ENCODE measurements at places on chromosomes 6 and 20. TPM values are rescaled to one million over a fixed set of nuclear protein-coding genes. Genes with fewer than 3 reads are reported as not detected.

The UBE2C gene
- total RNA-seq, result not detected

The CFAP206 gene
- 1.4 TPM for total RNA-seq

The HRH3 gene
- 0.21 TPM for total RNA-seq

The BMP5 gene
- total RNA-seq, result not detected

The PDYN gene
- total RNA-seq, result not detected

The OR12D3 gene
- total RNA-seq, result not detected

GRCh38 chr6:11233673-11234573 lies 1.5 kb upstream of the NEDD9 start:
- DNase-seq, result no peak

DNA sequence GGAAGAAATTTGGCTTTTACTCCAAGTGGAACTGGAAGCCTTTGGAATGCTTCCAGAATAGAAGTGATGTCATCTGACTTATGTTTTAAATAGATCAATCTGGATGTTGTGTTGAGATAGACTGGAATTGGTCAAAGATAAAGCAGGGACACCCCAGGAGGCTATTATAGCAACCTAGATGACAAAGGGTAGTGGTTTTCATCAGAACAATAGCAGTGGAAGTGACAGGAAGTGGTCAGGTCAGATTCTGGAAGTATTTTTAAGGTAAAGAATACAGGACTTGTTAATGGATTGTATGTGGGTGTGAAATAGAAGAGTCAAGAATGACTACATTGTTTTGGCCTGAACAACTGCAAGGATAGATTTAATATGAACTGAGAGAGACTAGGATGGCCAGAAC lies 191.4 kb downstream of the ADGRB3 start:
- DNase-seq, result no peak

GRCh38 chr20:49319208-49319809 lies 41.5 kb upstream of the ZNFX1 start:
- no peak for DNase-seq

DNA sequence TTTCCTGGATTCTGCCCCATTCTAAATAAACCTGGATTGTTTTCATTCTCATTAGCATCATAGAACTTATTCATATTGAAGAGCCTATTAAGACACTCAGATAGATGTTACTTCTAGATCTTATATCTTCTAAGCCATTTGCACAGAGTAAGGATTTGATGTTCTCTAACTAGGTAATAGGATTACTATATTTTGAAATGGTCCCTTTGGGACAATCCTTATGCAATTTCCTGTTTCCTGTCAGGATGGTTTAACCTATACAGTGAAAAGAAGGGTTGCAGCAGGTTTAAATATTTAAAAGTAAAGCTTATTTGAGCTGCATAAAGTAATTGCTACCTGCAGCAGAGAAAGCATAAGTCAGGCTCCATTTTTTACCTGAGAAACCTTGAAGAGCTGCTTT lies 860.1 kb downstream of the TFAP2A start:
- DNase-seq, result no peak

DNA sequence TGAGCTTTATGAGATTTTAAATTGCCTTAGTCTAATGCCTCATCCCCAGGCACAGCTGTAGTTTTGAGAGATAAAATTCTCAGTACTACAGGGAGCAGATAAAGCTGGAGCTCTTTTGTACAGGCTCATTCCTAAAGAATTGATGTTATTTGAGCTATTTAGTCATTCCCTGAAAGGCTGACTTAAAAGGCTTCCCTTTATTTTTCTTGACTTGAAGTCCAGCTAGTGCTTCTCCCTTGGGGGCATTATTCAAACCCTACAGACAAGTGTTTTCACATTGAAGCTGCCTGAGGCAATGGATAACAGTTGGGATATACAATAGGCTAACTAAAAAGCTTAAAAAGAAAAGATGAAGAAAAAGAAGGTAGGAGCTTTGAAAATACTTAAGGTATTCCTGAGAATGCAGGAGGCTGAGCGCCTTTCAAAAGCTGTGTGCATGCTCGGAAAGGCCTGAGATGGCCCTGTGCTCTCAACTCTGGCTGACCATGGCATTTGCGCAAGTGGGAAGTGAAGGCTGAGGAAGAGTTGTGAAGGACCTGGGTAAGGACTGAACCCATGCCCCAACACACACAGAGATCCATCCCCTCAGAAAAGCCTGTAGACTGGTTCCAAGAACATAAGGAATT lies 315.1 kb downstream of the SMOC2 start:
- no peak for DNase-seq

- no peak for DNase-seq
Observed at GRCh38 chr20:57215826-57216471, 50.5 kb downstream of the BMP7 start.

GRCh38 chr6:109182578-109182977 lies 87.3 kb downstream of the CEP57L1 start:
- no peak for DNase-seq

GRCh38 chr6:166989427-166990032 lies 9.7 kb upstream of the CEP43 start:
- no peak for DNase-seq

DNA sequence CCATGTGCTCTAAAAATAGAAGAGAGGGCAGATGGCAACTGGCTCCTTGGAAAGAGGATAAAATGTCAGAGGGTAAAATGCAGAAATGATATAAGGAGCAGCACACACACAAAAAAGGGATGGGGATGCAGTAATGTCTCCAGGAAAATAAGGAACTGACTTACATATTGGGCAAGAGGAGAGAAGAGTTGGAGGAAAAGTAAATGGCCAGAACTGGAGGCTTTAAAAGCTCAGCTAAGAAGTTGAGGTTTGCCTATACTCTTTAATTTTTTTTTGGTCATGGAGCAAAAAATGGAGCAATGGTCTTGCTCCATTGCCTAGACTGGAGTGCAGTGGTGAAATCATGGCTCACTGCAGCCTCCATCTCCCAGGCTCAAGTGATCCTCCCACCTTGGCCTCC lies 93.7 kb downstream of the SULF2 start:
- DNase-seq, result no peak

DNA sequence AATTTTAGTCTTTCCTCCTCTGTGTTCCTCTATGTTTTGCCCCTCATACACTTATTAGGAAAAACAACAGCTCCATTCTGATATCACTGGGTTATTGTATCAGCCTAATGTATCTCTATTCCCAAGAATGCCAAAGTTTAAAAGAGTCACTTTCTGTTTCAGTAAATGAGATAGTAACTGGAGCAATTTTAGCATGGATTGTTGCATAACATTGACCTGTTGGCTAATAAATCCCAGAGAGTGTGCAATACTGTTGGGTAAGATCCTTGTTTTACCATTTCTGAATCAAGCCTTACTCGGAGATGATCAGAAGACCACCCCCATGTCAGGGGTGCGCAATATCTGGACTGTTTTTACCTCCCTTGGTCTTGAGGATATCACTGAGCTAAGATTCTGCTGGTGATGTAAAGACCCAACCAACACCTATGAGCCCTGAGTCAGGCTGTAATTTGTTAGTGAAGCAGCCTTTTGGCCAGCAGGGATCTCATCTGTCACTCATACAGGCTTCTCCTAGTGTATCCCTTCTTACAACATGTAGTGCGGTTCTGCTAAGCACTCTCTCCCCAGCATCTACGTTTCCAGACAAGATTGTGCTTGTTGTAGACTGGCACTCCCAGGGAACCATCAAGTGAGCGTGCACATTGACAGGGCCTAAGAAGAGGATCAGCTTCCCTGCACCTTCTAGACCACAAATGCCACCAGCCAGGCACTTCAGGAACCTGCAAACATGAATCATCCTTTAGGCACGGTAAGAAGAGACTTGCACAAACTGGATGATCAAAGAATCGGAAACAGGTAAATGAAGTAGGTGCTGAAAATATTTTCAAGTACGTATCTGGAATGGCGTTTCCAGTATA lies 11.5 kb upstream of the IPCEF1 start:
- DNase-seq, result no peak

- no peak for DNase-seq
Observed at GRCh38 chr6:7933794-7934193, 23.2 kb upstream of the TXNDC5 start.

DNA sequence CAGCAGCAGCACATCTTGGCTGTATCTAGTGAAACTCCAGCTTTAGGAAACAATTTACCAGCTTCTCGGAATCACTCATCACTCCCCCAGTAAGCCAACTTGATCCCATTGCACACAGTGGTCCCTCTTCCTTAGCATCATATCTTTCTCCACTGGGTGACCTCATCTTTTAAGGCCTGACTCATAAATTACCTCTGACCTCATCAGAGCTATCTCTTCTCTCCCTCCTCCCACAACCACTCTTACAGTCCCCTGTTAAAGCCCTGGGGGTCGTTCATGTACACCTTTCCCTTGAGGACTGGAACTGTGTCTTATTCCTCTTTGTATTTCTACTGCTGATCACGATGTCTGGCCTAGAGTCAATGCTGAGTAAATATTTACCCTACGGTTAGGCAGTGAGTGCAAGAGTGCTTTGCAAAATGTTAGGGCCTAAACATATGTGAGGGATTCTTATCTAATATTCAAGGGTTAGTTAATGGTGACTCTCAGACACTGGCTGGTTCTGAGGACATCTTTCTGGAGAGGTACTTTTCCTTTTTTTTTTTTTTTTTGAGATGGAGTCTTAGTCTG lies 187.2 kb downstream of the LRFN2 start:
- DNase-seq, result no peak

GRCh38 chr6:157891544-157892362 lies 68.7 kb downstream of the SNX9 start:
- no peak for DNase-seq

GRCh38 chr6:40398810-40399477 lies 188.2 kb downstream of the LRFN2 start:
- DNase-seq, result no peak

GRCh38 chr6:144630857-144631256 lies 345.7 kb downstream of the UTRN start:
- DNase-seq, result no peak

- DNase-seq, result no peak
Observed at GRCh38 chr6:18260448-18261106, 3.8 kb downstream of the DEK start.

GRCh38 chr20:38680500-38681306 lies 43.6 kb upstream of the SLC32A1 start:
- DNase-seq, result no peak

GRCh38 chr6:26561533-26562466 lies 23.6 kb downstream of the HMGN4 start:
- DNase-seq, result no peak

GRCh38 chr6:136037876-136038460 lies 186.5 kb downstream of the PDE7B start:
- DNase-seq, result no peak

- DNase-seq, result no peak
Observed at GRCh38 chr6:139473731-139474130, 99.3 kb upstream of the CITED2 start.

- no peak for DNase-seq
Observed at GRCh38 chr20:1734269-1734858, 76.8 kb upstream of the SIRPG start.

DNA sequence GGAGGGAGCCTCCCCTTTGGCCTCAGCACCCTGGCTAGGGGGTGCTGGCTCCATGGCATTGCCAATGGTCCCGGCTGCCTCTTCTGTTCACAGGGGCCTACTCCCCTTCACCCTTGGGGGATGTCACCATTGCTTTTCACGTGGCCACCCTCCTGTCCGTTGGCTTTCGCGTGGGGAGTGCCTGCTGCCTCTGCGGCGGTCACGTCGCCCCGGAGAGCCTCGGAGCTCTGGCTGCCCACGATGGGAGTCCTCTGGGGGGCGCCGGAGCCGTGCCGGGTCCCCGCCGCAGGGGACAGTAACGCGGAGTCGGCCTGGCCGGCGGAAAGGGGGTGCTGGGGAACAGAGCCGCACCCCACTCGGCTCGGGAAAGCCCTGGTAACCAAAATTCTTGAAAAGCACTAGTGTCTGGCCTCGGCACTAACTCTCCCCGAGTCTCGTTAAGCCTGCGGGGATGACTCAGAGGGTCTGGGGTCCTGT lies 661 bp upstream of the HEBP2 start:
- DNase-seq, result no peak

DNA sequence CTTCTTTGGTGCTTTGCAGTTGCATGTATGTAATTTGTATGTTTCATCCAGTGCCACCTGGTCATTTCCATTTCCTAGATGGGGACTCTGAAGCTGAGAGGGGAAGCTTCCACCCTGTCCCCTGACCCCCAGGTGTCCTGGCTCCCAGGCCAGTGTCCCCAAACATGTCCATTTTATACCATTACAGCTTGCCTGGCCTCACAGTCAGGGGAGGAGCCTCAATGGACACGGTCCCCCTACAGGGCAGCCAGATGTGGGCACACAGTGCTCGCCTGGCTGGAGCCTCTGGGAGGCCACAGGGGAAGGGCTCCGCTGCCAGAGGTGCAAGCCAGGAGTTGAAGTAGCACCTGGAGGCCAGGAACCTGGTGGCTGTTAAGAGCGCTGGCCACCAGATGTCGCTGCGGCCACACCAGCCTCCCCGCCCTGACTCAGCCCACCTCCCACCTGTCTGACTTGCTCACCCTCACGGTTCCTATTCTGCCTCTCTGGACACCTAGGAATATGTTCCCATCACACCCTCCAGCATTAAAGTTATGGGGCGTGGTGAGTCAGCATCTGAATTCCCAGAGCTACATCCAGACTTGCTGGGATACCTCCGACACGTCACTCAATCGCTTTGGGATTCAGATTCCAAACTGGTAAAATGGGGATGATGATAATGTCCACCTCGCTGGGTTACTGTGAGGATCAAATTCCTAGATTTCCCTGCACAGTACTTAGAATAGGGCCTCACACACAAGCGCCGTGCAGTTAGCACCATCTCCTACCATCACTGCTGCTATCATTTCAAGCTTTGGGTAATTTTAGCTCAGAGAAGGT lies 107.4 kb downstream of the SULF2 start:
- no peak for DNase-seq

DNA sequence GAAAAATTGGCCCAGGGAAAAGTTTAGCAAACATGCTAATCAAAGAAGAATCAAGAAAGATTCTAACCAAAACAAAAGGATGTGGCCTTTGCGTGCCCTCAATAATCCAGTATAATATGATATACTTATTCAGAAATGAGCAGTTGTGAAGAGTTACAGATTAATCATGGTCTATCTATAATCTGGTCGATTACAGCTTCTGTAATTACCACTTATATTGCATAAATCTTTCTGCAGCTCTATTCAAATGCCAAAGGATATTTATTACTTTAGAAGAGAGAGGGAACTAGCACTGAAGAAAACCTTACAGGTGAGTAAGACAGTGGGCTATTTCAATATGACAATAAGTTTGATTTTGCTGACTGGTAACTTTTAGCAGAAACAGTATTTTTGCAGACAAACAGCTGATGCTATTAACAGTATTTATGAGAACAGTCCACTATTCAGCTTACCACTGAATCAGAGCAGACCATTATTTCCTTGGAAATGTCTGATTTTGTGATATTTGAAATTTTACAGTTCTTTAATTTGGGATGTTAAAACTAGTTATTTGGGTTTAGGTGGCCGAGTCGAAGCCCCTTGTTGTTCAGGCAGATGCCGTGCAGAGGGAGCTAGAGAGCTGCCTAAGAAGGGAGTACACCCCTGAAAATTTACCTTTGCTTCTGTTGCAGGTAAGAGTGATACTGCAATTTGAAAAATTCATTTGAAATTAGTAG lies 92.2 kb downstream of the CEP57L1 start:
- no peak for DNase-seq
